Left lung (tissue), 14 donors: ENCODE measurements at places on chromosomes 4 and X.

GRCh38 chr4:138859254-138859653, 156.3 kb upstream of the NOCT start:
- no peak for DNase-seq

DNA sequence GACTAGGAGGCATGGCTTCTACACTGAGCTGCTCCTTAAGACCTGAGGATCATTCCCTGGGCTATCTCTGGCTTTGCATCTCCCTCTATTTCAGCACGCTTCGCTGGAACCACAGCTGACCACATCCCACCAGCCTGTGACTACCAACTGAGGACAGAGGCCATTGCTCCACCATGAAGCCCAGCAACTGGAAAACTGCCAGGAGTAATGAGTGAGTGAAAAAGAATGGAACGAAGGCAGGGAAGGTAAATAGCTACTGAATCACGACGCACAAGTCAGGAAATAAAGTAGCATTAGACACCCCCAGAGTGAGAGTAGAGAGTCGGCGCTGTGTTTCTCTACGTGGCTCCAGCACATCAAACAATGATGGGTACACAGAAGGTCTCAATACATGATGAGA, 314.7 kb downstream of the LDB2 start:
- DNase-seq: no peak

DNA sequence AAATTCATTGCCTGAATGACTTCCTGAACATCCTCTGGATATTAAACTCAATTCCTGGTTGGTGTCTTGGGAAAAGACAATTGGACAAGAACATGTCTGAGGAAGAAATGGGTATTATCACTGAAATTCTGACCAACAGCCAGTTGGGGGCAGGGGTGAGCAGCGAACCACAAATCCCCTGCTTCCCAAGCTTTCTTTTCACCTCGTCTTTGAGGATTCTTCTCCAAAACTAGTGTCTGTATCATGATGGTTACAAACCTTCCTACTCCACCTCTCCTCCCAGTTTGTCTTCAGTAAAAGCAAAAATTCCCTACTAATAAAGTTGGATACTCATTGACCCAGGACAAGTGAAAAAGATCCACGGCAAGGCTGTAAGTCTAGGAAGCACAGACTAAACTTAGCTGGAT, 48.3 kb upstream of the WDR1 start:
- no peak for DNase-seq

DNA sequence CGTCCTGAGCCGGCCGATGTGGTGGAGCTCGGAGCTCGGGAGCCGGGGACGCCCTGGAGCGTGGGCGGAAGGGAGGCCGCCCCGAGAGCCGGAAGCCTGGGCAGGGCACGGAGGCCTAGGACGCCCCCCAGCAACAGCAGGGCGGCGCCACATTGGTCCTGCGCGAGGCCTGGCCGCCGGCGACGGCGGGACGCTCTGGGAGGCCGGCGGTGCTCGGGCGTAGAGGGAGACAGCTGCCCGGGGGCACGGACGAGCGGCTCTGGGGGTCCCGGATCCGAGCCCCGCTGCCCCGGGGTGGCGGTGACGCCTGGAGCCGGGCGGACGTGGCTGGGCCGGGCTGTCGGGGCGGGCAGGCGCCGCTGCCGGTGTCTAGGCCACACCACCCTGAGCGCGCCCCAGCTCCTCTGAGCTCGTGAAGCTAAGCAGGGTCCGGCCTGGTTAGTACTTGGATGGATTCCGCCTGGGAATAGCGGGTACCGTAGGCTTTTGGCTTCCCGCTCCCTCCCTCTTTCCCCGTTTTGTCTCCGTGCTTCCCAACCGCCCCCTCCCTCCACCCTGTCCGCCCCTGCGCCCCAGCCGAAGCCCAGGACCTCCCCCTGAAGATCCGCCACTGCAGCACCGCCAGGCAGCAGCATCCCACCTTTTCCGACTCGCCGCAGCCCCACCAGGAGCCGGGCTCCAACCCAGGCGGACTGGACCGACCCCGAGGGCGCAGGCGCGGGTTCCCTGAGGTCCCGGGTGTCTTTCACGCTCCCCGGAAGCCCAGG, 12.1 kb downstream of the FRG2 start:
- no peak for DNase-seq

- DNase-seq: no peak
Observed at GRCh38 chrX:10159145-10159468, 2.3 kb downstream of the CLCN4 start.

DNA sequence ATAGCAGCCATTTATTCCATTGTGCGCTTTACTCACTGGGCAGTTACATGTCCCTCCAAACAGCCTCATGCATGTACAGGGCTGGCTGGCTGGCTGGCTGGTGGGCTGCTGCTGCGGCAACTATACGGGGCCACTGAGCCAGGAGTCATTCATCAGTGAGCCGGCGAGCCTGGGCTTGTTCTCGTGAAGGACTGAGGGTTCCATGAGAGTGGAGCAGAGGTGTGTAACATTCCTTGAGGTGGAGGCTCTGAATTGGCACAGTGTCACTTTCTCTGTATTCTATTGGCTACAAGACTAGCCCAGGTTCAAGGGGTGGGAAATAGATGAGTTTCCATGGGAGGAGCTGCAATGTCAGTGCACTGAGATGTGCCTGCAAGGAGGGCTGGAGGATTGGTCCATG, 89.1 kb downstream of the ARHGAP10 start:
- DNase-seq: no peak

DNA sequence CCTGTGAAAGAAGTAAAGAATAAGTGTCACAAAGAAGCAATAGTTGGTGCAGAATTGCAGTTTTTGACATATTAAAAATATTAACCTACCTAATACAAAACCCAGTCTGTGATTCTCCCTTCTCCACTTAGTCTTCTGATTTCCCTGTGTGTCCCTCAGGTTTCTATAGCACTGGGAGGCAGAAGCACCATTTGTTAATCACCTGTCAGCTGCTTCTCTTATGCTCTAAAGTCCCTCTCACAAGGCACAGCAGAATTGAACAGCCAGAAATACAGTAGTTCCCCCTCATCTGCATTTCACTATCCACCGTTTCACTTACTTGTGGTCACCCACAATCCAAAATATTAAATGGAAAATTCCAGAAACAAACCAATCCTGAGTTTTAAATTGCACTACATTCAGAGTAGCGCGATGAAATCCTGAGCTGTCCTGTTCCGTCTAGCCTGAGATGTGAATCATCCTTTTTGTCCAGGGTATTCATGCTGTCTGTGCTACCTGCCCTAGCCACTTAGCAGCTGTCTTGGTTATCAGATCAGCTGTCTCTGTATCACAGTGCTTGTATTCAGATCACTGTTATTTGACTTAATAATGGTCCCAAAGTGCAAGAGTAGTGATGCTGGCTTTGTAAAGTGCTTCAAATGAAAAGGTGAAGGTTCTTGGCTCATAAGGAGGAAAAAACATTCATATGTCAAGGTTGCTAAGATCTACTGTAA, 984.1 kb upstream of the GRID2 start:
- DNase-seq: no peak

DNA sequence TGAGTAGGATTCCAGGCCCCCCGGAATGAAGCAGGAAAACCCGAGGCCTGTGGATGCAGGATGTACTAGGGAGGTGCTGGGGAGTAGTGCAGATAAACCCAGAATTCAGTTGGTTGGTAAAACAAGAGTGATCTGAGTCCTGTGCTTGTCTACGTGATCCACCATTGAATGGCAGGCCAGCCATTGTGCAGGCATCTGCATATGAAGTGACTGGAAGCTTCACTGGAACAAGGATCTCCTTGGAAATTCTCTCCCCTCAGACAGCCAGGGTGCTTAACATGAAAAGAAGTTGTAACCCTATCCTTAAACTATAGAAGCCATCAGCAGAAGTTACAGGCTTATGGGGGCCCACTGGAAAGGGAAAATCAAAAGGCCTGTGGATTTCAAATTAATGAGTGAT, 656 bp upstream of the GSPT2 start:
- DNase-seq: no peak

- DNase-seq: no peak
Observed at GRCh38 chr4:146283758-146284651, 69.7 kb downstream of the REELD1 start.

DNA sequence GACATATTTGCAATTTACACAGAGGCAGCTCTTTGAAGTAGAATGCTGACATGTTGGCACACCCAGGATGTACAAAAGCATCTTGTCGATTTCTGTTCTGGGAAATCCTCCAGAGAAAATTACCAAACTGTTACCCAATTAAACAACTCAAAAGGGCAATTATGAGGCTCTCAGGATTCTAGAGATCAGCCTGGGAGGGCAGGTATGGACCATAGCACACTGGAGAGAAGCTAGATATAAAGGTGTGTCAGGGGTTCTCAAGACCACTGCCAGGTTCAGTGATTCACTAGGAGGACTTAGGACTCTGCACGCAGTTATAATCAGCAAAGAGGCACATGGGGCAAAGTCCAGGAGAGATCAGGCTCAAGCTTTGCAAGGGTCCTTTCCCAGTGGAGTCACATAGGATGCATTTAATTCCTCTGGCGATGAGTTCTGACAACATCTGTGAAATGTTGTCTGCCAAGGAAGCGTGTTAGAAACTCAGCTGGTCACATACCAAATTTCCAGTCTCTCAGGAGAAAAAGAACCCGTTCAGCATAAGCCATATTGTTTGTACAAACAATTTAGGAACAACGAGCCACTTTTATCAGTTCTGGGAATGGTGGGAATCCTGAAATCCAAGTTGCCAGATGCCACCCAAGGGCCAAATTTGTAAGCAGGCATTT, 100.8 kb downstream of the SYTL5 start:
- DNase-seq: peak; percentile 41

- no peak for DNase-seq
Observed at GRCh38 chr4:136558940-136559494, 973.3 kb downstream of the PCDH18 start.

DNA sequence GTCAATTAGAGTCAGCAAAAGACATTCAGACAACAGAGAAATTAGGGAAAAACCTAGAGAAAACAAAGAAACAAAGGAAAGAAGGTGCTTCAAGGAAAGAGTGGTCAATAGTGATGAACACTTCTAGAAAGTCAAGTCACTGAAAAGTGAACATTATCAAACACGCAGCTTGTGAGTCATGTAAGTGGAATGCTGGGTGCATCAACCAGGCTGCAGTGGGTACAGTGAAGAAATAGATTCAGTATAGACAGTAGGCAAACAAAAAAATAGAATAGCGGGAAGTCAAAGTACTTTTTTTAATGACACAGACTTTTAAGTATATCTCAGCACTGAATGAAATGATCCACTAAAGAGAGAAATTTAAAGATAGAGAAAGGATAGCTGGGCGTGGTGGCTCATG, 245.8 kb downstream of the ARHGAP24 start:
- no peak for DNase-seq

- DNase-seq: peak; percentile 50
Observed at GRCh38 chr4:73869130-73870055, at the start of gene CXCL1. Gene CXCL1 (plus strand): TSS chr4:73869393. CDS start chr4:73869471, 78 bp downstream.

DNA sequence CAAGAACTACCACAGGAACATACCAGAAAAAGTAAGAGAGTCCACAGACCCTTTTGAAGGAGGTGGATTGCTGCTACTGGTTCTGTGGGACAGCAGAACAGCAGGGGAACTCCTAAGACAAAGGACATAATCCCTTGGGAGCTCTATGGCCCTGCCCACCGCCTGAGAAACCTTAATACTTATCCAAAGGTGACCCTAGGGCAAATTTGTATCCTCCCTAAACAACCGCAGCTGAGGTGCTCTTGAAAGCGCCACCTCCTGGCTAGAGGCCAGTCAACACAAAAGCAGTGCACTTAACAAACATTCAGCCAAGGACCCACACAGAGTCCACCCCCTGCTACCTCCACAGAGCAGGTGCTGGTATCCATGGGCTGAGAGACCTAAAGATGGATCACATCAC, 136.8 kb downstream of the ADAM29 start:
- no peak for DNase-seq

DNA sequence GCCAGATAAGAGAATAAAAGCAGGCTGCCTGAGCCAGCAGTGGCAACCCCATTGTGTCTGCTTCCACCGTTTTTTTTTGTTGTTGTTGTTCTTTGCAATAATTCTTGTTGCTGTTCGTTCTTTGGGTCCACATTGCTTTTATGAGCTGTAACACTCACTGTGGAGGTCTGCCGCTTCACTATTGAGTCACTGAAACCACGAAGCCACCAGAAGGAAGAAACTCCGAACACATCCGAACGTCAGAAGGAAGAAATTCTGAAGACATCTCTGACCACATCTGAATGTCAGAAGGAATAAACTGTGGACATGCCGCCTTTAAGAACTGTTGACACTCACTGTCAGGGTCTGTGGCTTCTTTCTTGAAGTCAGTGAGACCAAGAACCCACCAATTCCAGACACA, 110.5 kb downstream of the PCDH18 start:
- DNase-seq: no peak

GRCh38 chr4:95290702-95291101, 258.1 kb downstream of the UNC5C start:
- DNase-seq: no peak

GRCh38 chrX:109716431-109717028, 16.5 kb downstream of the ACSL4 start:
- no peak for DNase-seq

GRCh38 chr4:118941149-118941548, 52.5 kb downstream of the SYNPO2 start:
- no peak for DNase-seq

- DNase-seq: no peak
Observed at GRCh38 chr4:158316264-158316663, 106.0 kb downstream of the TMEM144 start.

GRCh38 chr4:7830747-7831146, 108.9 kb downstream of the AFAP1 start:
- DNase-seq: no peak

DNA sequence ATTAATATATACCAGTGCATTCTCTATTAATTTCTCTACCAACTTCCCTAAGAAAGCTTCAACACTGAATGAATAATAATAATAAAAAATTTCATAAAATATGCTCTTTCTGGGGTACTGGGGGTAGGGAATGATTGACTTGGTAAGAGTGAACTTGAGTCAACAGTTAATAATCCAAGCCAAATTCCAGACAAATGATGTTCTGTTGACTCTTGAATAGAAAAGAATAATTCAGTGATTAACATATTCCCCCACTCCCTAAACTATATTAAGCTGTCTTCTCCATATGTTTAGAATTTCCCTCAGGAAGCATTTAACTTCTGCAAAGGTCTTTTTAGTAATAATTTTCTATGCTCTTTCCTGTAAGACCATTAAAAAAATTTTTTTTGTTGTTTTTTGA, 12.3 kb downstream of the PGRMC2 start:
- DNase-seq: no peak

GRCh38 chr4:90211174-90211573, 84.0 kb downstream of the CCSER1 start:
- DNase-seq: no peak

- no peak for DNase-seq
Observed at GRCh38 chrX:143998261-143998660, 114.4 kb downstream of the UBE2NL start.

- DNase-seq: no peak
Observed at GRCh38 chr4:147299205-147299604, 181.7 kb upstream of the EDNRA start.

GRCh38 chr4:117654079-117654478, 380.2 kb upstream of the NDST3 start:
- DNase-seq: no peak
